ENCODE measurements at places on chromosomes 6 and 20.

DNA sequence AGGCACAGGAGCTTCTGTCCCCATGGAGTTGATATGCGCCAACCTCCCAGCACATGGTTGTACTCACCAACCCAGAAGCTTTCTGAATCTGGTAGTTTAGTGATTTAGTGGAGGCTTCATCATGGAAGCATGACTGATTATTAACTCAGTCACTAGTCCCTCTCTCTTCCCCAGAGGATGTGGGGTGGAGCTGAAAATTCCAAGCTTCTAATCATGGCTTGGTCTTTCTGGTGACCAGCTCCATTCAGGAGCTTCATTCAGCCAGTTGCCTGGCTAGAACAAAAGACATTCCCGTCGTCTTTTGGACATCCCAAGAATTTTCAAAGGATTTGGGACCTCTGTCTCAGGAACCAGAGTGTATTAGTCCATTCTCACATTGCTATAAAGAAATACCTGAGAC lies 13.3 kb upstream of the SMIM13 start:
- no peak for DNase-seq

- DNase-seq: no peak
Observed at GRCh38 chr6:15335385-15335784, 89.5 kb downstream of the JARID2 start.

DNA sequence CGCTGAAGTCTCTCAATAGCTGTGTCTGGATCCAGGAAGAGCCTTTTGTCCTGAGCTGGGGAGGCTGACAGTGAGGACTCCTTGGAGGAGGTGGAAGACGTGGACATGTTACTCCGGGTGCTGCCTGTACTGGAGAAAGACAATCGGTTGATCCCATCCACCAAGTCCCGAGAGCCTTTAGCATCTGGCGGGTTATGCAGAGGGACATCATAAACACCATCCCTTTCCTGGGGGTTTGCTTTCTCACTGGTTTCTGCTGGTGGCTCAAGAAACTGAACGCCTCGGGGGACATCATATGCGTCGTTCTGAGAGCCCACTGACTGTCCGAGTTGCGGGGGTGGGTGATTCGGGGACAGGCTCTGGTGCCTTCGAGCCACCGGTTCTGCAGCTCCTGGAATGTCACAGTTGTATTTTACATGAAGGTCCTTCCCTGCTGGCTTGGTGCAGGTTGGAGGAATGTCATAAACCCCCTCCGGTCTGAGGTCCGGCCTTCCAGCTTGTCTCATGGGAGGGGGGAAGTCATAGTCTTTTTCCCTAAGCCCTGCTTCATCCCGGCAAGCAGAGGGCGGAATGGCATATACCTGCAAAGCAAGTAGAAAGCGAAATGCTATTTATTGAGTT lies 41.7 kb downstream of the NEDD9 start:
- no peak for DNase-seq

DNA sequence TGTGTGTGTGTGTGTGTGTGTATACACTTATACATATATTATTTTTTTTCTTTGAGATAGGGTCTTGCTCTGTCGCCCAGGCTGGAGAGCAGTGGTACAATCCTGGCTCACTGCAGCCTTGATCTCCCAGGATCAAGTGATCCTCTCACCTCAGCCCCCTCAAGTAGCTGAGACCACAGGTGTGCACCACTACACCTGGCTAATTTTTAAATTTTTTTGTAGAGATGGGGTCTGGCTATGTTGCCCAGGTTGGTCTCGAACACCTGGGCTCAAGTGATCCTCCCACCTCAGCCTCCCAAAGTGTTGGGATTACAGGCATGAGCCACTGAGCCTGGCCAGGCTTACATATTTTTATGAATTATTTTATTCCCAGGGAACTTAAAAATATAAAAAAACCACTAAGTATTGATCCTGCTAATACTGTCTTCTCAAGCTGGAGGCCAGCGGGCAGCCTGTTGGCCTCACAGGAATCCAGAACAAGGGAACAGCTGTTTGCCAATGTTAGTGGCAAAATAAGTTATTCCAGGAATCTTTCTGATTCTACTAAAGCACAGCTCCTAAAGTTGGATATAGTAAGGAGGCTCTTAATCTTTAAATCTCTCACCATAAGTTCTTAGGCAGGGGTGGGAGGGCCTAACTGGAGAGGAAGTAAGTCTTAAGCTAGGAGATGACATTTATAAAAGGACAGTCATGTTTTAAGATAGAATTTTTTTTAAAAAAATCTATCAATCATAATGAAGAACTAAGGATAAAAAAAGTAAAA lies 135.5 kb upstream of the NUP153 start:
- DNase-seq: no peak

GRCh38 chr6:3250231-3250675 lies 8.5 kb upstream of the PSMG4 start:
- DNase-seq: no peak

DNA sequence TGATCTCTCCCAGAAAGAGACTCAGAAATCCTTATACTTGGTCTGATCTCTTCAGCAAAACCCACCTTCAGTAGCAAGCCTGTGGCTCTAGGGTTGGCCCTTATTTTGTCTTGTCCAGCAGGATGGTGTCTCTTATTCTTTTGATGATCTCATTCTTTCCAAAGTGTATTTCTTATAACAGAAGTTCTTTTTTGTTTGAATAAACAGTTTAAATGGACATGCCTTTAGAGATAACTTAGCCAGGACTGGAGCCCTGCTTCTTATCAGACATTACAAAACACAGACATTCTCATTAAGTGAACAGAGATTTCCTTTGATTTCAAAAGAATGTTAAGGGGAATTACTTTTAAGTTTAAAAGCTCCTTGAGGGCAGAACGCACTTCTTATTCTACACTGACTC lies 31.7 kb downstream of the KCNS1 start:
- DNase-seq: no peak

DNA sequence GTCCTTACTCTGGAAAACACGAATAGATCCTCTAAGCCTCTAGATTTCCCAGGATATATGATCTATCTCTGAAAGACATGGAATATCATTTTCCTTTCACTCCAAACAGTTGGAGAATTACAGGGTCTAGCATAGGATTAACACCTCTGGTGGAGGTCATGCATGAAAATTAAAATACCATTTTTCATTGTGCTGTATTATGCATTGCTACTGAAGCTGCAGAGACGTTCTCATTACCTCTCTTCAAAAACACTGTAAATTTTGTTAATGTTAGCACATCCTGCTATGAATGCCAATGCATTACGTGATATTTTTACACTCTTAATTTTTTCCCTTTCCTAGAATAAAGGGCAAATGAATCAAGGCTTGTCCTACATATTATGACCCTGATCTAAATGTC lies 558.6 kb downstream of the TBC1D32 start:
- DNase-seq: no peak

DNA sequence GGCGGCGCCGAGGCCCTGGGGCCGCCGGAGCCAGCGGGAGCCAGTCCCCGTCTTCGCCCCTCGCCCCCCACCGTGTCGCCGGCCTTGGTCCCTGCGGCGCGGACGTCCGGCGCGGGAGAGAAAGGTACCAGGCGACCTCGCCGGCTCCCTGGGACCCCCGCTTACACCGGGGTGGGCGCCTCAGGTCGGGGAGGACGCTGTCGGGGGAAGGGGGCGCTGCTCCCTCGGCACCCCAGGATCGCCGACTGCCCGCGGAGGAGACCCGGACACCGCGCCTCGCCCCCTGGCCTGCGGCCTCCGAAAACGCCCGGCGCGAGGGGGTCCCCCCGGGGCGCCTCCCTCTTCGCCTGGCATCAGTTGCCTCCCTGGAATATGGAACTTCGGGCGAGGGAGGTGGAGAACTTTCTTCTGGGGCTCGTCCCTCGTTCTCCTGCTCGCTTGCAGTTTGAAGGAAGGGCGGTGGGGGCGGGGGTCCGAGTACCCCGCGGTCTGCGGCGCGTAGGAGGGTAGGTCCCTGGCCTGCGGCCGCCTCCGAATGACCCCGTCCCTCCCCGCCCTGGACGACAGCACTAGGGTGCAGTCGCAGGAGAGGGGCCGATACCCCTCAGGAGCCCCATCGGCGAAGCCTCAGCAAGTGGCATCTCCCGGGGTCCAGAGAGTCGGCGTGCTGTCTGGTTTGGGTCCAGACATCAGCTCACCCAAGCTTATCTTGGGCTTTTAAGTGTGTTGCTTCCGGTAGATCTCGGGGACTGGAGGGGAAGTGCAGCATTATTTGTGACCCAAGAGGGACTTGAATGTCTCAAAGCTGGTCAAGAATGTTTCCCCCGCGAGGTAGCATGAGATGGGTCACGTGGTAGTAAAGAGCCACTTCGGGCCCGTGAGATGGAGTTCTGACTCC lies 549 bp downstream of the ANKRD6 start:
- DNase-seq: peak; percentile 3

- DNase-seq: no peak
Observed at GRCh38 chr6:125262016-125263013, 39.5 kb downstream of the HDDC2 start.

- no peak for DNase-seq
Observed at GRCh38 chr6:39892490-39893129, 41.7 kb downstream of the MOCS1 start.

GRCh38 chr6:124234801-124235200 lies 431.1 kb downstream of the NKAIN2 start:
- DNase-seq: no peak

DNA sequence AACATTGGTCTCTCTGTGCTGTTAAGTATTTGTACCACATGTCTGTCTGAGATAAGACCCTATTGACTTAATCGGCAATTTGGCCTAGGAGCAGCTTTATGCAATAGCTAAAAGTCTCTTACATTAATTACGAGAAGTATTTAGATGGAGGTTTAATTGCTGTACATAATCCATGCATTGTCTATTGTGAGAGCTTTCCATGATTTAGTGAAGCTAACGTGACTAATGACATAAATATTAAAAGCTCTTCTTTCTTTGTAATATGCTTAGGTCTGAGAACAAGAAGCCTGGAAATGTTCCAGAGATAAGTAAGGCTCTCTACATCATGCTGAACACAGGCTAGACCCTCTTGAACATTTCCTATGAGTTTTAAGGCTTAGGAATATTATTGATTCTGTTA lies 32.7 kb upstream of the FAM83B start:
- no peak for DNase-seq

DNA sequence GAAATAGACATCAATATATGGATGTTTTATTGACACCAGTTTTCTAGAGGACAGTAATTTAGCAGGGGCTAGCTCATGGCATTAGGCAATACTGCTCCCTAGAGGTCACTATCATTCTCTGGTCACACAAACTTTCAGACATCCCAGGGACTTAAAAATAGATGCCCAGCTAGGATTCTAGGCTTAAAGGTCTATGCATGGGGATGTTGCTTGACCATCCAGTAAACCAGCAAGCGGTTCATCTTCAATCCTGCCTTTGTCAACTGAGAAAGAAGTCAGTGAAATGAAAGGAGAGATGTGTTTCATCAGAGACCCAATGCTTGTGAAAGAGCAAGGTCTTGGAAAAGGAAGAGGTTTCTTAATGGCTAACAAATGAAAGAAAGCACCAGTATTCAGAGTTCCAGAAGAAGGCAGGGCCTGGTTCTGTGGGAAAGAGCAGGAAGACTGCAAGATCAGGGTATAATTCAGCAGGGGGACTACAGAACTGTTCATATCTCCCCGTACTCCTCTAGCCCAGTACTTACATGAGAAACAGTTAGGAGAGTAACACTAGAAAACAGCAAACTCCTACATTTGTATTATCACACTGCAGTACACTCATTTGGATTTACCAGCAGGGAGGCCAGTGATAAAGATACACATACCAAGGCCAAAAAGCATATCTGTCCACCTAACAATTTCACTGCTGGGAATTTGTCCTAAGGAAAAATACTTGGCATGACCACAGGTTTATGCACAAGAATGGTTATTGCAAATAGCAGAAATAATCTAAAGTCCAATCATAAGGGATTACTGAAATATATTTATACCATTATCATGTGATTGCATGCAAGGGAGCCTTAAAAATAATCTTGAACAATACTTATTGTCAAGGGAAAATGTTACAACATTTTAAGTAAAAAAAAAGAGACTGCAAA lies 151.4 kb upstream of the LAMA2 start:
- no peak for DNase-seq

- no peak for DNase-seq
Observed at GRCh38 chr6:105562027-105562426, 159.1 kb upstream of the PREP start.

DNA sequence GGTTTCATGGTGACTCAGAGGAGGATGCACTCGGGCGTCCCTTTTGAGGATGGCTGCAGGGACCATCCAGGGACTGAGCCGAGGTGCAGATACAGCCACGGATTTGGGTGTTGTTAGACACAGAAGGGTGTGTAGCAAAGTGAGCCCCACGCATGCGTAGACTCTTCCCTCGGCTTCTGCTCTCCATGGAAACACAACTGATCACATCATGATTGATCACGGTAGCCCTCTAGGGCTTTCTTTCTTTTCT lies 606 bp upstream of the ULBP1 start:
- DNase-seq: no peak

- no peak for DNase-seq
Observed at GRCh38 chr6:56101141-56101553, 146.2 kb downstream of the COL21A1 start.

DNA sequence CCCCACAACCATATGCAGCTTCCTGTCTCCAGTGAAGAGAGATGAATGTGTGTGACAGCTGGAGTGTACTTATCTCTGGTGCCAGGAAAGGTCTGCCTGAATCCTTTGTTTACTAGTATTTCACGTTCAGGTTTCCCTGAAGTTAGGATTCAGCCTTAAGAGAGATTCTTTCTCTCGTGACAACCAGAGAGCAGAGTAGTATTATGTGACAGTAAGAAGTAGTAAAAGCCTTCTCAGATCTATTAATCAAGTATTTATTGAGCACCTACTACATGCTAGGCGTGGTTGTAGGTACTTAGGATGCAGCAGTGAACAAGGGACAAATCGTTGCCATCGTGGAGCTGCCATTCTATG lies 949 bp downstream of the KIFC1 start:
- no peak for DNase-seq

Measured in activated T-helper 1 cell treated with Interleukin-2 at 50 U/mL for 16 hours (primary cell).